NCI-H774 (cell line): ENCODE measurements at places on chromosomes 1 and 21.

DNA sequence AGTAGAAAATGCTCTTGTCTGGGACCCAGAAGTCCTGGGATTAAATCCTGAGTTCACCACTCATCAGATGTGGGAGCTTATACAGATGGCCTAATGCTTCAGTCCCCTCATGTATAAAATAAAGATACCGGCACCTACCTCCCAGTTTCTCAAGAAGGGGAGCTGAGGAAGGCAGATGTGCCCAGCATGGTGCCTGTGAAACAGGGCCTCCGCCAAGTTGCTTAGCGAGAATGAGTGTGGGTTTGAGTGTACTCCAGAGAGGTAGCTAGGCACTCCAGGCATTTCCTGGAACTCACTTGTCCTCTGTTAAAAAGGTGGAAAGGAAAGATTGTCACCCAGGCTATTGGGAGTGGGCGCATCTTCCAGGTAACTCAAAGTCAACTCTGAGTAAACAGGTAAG is 37.8 kb downstream of the IER5 start:
- DNase-seq, result no peak

- DNase-seq, result no peak
Measured at GRCh38 chr1:21894034-21894881, 42.9 kb downstream of the HSPG2 start.

DNA sequence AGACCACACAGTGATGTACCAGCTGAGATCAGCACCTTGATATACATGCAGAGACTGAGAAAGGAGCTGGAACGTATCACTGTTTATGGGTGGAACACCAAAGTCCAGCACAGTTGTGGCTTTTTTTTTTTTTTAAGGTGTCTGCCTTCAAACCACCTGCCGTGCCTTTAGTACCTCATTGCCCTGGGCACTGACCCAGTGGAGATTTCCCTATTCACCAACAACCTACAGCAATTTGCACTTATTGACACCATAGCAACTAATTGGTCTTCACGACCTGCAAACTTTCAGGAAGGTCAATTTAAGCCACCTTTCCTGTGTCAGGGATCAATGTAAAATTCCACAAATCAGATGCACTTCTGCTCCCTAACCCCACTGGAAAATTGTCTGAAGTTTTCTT is 181.6 kb upstream of the ADGRL2 start:
- DNase-seq, result no peak

- no peak for DNase-seq
Measured at GRCh38 chr1:83055391-83056170, 943.4 kb downstream of the TTLL7 start.

- no peak for DNase-seq
Measured at GRCh38 chr1:242886137-242886536, 361.6 kb upstream of the PLD5 start.
